ENCODE measurements at places on chromosomes 7 and 10.
A peak's percentile ranks its signal among the peaks of the same experiment; 100 is the strongest.

DNA sequence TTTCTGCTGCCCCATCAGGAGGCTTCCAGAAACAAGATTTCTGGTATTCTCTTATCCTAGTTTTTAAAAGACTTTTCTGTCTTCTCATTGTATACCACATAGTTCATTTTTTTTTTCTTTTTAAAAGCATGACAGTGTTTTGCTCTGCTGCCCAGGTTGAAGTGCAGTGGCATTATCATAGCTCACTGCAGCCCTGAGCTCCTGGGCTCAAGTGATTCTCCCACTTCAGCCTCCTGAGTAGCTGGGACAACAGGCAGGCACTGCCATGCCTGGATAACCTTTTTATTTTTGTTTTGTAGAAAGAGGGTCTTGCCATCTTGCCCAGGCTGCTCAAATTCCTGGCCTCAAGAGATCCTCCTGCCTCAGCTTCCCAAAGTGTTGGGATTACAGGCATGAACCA, 757.6 kb downstream of the MAGI2 start:
- no peak for DNase-seq

DNA sequence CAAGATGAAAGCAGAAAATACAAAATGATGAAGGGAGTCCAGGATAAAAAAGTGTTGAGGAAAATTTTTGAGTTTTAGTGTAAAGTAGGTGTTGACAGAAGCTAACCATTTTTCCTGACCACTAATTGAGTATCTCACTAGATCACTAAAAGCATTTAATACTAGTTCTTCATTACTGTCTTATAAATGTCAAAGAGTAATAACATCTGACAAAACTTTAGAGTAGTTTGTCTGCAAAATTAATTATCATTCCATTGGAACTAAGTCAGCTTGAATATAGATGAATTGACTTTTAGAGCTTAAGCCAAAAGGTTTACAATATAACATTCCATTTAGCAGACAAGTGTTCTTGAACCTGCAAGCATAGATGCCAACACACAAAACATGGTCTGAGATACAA, 232.9 kb downstream of the FOXP2 start:
- DNase-seq: no peak

DNA sequence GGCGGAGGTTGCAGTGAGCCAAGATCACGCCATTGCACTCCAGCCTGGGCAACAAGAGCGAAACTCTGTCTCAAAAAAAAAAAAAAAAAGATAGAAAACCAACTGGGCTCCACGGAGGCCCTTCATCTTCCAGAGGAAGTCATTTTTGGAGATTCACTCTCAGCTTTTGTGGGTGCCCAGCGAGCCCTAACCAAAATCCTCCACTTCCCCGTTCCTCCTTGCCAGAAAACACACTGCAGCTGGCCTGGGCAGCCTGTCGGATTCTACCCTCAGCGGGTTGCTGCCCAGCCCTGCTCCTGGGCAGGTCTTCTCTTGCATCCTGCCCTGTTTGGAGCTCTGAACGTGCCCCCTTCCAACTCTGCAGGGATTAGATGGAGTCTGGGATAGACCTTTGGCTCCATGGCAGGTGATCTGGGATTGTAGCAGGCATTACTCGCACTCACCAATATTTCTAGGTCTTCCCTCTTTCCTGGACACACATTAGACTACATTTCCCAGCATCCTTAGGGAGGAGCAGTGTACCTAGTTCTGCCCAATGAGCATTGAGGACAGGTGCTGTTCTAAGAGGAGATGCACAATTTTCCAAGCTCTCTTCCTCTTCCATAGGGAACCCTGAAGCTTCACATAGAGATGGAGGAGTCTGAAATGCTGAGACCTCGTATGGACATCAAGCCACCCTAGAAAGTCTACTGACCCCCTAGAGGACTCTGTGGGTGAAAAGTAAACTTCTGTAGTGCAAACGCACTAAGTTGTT, 4.6 kb downstream of the GRID2IP start:
- DNase-seq: no peak

DNA sequence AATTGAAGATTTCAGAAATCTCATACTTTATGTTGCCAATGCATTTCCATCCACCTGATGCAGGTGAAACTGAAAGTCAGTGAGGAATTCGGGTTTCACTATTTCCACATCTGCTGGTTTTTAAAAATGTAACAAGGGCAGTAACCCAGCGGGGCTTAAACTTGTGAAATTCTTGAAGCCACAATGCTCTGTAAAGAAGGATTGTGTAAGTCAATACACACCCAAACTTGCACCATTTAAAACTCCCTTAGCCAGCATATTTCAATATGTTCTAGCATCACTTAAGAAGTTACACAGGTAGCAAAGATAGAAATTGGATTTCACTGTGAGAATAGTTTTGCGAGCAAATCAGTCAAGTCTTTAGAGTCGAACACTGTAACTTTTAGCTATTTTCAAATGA, 386.1 kb downstream of the PLXDC2 start:
- no peak for DNase-seq

DNA sequence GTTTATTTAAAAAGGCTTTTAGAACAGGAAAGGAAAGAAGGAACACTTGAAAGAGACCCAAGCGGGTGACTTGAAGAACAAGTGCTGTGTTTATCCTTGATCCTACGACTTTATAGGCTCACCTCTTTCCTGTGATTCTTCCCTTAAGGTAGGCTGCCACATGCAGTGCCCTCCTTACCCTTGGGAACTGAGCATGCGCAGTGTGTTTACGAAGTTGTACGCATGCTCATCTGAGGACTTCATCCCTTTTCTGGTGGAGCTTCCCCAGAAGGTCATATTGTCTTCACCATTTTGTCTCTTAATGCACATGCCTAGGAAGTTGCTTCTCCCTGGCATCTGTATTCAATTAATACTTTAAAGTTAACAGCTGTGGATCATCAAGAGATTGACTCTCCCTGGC, 49.9 kb upstream of the VOPP1 start:
- DNase-seq: no peak

DNA sequence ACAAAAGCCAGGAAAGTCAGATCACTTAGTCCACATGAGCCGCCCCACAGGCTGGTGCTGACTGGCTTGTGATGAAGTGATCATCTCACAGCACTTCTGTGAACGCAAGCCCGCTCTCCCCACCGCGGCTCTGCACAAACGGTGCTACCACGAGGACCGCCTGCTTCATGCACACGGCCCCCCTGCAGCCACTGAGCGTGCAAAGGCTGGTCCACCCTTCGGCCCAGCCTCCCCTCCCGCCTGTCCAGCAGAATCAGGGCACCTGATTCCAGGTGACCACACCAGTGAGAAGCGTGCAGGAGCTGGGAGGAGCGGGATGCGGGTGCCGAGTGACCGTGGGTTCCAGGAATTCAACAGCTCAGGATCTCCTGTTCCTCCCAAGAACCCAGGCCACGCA, 32.2 kb downstream of the MAD1L1 start:
- no peak for DNase-seq

DNA sequence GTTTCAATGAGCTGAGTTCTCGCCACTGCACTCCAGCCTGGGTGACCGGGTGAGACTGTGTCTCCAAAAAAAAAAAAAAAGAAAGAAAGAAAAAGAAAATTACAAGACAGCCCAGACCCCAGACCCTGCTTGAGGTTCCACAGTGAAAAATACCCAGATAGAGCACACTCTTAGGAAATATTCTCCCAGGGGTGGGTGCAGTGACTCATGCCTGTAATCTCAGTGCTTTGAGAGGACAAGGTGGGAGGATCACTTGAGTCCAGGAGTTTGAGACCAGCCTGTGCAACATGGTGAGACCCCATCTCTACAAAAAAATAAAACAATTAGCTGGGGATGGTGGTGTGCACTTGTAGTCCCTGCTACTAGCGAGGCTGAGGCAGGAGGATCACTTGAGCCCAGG, 41.1 kb upstream of the GTF2IRD1 start:
- no peak for DNase-seq

- DNase-seq: no peak
Measured at GRCh38 chr7:36506820-36507219, 117.2 kb downstream of the ANLN start.

DNA sequence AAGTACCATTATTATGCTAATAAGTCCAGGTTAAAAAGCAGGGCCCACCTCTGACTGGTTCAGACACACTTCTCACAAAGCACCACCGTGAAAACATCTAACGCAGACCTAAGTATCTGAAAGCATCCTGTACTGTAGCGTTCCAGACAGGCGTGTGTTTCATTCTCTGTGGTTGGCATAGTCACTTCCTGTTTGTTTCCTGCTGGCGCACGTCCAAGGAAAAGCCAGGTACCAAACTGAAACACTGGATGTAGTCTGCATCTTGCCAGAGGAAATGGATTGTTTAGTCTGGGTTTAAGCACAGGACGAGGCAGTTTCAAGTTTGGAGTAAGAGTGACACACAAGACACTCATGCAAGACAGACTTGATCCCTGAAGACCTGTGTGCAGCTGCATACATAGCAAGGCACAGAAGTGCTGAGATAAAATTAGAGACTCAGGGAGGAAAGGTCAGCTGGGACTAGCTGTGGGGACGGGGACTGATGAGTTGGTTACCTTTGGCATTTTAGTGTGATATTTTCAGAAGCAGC, 23.3 kb downstream of the BPGM start:
- peak; percentile 72 for DNase-seq

- DNase-seq: no peak
Measured at GRCh38 chr10:119347181-119347974, 140.0 kb downstream of the GRK5 start.

DNA sequence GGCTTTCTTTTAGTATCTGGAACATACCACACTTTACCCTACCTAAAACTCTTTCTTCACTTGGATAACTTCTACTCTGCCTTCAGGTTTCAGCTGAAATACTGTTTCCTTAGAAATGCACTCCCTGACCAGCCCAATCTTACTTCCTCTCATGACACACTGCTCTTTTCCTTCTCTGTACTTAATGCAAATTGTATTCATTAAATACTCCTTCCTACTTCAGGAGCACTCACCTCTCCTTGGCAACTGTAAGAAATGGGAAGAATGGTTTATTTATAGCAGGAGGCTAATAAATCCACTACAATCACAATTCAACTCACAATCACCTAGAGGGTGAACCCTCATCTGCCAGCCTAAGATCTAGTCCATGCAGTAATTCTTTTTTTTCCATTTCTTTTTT, 15.2 kb downstream of the ZCWPW1 start:
- no peak for DNase-seq

- peak; percentile 35 for DNase-seq
Measured at GRCh38 chr10:47379445-47379785, 4.7 kb downstream of the ZNF488 start.

- no peak for DNase-seq
Measured at GRCh38 chr10:113739031-113739430, 12.5 kb upstream of the PLEKHS1 start.

GRCh38 chr10:110681023-110681681, 37.0 kb downstream of the RBM20 start:
- no peak for DNase-seq

DNA sequence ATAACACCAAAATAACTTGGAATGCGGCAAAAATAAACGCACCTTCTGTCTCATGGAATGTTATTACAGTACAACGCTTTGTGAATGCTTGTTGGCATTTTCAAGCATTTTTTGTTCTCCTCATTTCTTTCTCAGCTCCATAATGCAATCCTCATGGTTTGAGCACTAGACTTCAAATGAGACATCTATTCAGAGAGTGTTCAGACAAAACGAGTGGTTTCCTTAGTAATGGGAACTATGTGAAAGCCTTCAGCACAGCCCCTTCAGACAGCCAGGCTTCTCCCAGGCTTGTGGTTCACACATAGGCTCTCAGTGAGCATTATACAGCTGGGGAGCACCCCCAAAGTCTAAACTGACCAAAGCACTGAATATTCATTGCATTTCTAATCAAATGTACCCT, 8.6 kb upstream of the LRRN3 start:
- no peak for DNase-seq

DNA sequence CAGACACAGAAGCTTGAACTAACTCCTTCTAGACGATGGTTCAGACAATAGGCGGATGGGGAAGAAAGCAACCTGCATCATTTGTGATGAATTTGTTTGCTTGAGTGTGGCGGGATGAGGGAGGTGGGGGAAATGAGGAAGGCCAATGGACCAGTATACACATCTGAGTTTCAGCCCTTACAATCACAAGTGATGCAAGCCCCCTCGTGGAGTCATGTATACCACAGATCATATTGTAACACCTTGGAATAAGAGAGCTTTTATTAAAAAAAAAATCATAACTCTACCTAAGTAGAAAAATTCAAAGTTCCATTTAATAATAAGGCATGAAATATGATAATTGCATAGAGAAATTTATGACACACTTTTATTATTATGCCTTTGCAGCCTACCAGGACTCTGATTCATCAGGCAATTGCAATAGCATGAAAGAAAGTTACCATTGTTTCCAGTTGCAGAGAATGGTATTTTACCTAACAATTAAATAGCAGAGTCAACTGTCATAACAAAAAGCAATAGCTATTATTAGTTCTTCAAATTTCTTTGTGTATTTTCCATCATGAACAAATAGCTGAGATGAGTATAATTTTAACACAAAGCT, 230.2 kb upstream of the AKR1E2 start:
- DNase-seq: no peak
